ENCODE measurements at places on chromosomes 5 and 9. TPM values are rescaled to one million over a fixed set of nuclear protein-coding genes. Genes with fewer than 3 reads are reported as not detected.

The CLIC3 gene
- total RNA-seq = 2.3 TPM

The STKLD1 gene
- total RNA-seq = 1.3 TPM

The LRRC26 gene
- not detected for total RNA-seq

- ATAC-seq = no peak
Observed at GRCh38 chr5:6183391-6184390, 194.7 kb downstream of the MED10 start.

DNA sequence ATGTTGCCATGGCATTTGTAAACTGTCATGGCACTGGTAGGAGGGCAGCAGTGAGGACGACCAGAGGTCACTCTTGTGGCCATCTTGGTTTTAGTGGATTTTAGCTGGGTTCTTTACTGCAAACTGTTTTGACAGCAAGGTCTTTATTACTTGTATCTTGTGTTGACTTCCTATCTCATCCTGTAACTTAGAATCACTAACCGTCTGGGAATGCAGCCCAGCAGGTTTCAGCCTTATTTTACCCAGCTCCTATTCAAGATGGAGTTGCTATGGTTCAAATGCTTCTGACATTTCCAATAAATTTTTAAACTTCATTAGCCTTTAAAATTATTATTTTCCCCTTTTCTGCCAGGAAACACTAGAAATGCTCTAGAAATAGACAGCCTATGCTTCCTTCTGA, 839.1 kb downstream of the NR2F1-AS1 start:
- ATAC-seq = no peak

GRCh38 chr5:137666461-137666850, 69.4 kb downstream of the KLHL3 start:
- no peak for ATAC-seq

Measured in gastroesophageal sphincter (tissue), 4 donors.